ENCODE measurements at places on chromosomes 7 and 10.

- DNase-seq = peak; percentile 74
These were observed 56.2 kb upstream of the TM9SF3 start for GRCh38 chr10:96642973-96643372.

DNA sequence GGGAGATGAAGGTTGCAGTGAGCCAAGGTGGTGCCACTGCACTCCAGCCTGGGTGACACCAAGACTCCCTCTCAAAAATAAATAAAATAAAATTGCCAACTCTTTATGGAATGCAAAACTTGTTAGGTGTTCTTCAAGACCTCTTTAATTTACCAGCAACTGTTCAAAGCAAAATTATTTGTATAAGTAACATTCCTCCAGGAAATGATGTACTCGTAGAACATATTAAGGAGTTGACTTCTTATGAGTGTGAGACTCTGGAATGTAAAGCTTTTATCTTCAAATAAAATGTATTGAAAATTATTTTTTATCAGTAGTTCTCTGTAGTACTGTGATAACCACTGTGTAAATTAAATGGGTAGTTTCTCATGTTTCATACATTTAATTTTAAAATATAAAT lies 94.4 kb downstream of the CYP51A1 start:
- DNase-seq = no peak

GRCh38 chr10:63591600-63592379 lies 70.6 kb downstream of the REEP3 start:
- no peak for DNase-seq

- DNase-seq = no peak
These were observed 96.7 kb upstream of the LAMB4 start for GRCh38 chr7:108226816-108227299.

DNA sequence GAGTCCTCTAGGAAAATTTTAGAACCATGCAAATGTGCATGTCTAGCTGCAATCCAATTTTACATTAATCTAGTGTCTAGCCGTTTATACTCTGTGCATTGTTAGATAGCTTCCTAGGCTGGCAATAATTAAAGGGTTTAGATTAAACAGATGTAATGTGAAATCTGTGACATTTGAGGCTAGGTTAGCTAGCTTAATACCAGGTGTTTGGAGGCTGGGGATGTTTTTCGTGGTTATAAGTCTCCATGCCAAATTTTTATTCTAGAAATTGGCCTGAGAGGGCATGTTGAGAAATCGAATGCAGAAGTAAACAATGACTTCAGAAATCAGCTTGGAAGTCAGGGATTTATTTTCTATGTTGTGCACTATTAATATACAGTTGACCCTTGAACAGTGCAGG lies 94.2 kb downstream of the ST7 start:
- no peak for DNase-seq

DNA sequence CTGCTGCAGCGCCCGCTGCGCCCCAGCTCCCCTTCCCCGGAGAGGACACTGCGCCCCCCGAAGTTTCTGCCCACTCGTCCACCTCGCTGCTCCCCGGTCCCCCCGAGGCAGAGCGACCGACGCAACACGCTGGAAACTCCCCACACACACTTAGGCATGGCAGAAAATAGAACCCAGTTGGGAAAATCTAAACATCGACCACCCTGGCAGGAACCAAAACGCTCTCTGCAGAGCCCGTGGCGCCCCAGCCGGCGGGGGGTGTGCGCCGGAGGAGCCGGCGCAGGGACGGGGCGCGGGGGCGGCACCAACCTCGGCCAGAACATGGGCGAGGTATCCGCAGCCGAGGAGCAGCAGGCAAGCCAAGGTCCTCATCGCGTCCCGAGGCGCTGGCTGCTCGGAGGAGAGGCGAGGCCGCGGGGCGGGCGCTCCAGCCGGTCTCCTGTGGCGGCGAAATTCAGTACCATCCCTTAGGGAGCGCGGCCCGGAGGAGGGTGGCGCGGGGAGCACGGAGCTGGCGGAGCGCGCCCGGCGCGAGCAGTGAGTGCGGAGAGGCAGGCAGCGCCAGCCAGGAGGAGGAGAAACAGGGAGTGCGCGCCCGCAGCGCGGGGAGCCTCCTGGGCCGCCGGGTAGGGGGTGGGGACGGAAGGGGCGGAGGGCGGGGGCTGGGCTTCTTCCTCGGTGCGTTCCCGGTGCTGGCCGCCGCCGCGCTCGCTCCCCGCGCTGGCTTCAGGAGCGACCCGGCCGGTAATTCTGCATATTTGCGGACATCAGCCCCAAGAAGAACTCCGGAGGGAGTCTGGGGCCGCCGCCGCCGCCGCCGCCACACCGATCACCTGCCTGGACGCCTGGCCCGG lies 789 bp downstream of the PDGFA start:
- peak; percentile 63 for DNase-seq

DNA sequence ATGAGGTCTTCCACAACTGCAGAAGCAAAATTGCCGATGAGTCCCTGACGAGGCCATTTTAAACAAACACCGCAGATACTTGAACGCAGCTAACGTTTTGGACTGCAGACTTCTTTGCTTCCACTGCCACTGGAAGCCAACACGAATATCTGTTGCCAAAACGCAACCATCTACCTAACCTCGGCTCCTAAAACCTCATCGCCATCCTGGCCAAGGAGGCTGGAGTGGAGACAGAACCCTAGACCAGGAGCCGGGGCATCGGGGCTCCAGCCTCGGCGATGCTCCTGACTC lies 493 bp downstream of the WDR91 start:
- no peak for DNase-seq

DNA sequence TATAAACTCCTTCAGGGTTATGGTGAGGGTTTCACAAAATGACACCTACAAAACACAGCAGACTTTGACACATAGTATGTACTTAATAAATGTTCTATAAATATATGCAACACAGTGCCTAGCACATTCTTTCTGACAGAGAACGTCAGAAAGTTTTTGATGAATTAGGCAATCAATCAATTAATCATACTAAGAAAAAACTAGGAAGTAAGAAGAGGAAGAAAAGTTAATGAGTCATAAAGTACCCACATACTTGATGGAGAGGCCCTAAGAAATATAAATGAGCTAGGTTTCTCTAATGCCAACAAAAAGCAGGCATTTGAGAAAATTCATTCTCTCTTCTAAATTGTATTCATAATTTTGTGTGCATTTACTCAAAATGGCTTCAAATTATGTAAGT lies 192.7 kb upstream of the VWC2 start:
- DNase-seq = no peak

DNA sequence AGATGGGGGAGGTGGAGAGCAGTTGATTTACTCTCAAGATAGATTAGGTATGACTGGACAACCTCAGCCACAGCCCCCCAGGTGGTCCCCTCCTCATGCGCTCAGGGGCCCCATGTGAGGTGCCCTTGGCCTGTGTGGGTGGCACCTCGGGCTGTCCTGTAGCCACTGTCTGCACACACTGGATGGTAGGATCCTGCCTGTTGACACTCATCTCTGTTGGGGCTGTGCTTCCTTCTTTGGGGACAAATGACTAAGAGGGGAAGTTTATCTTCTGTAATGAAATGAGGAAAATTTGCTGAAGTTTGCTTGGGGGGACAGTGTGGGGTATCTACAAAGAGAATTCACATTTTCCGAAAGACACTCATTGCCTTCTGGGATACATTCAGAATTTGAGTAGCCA lies 53.6 kb upstream of the ANTXRL start:
- no peak for DNase-seq

DNA sequence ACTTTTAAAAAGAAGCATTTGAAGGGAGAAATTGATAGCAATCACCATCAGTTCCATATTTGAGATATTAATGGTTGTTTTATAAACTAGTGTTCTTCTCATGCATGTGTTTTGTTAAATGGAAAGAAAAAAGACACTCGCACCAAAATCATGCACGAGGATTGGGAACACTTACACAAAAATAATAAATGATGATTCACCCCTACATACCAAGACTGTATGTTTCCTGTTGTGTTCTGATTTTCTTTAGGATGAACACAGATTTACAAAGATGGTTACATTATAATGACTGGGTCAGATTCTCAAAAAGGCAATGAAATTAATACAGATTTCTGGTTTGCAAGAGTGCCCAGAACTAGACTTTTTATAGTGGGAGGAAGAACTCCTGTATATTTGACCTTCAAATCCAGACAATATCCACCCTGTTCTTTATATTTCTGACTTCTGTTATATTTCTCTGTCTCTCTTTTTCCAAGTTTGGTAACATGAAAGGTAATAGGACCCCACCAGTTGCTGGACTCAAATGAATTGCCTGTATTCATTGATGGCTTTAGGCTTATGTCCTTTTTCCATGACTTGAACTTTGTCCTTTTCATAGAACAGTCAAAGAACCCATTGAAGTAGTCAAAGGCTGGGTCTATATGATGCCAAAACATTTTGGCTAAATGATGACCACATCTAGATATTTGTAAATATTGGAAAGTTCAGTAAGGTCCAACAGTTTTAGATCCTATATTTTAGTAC lies 54.4 kb downstream of the SEMA3A start:
- no peak for DNase-seq

- DNase-seq = no peak
These were observed 376.9 kb upstream of the MGMT start for GRCh38 chr10:129090165-129090564.

GRCh38 chr10:20809631-20810030 lies 87.5 kb downstream of the NEBL start:
- DNase-seq = no peak

DNA sequence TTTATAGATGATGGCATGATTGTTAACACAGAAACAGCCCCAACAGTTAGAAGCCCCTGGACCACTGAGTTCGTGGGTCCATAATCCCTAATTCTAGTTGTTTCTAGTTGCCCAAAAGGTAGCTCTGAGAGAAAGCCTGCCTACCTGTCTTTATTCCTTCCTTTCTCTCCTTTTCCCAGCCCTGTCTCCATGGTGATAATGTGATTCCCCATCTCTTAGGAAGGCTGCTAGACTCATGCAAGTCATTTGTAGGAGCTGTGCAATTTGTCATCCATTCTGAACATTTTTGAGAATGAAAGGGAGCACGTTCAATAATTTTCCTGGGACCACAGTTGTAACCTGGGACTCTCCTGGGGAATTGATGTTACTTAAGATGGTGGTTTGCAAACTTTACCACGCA lies 183.4 kb downstream of the EMX2 start:
- DNase-seq = no peak

DNA sequence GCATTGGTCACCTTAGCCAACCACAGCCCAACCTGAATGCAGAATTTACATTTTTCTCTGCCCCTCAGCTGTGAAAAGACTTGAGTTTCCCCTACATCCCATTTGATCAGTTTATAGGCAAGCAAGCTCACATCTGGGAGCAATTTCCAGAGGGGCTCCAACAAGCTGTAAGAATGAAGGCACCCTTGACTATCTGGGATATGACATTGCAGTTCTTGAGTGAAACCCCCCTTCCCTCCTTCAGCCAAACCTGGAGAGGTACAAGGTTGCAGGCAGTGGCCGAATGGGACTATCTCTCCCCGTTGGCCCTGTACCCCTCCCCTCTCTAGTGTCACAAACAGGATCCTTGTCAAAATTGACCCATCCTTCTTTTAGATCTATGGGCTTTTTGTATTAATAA lies 30.5 kb downstream of the POLL start:
- DNase-seq = no peak

DNA sequence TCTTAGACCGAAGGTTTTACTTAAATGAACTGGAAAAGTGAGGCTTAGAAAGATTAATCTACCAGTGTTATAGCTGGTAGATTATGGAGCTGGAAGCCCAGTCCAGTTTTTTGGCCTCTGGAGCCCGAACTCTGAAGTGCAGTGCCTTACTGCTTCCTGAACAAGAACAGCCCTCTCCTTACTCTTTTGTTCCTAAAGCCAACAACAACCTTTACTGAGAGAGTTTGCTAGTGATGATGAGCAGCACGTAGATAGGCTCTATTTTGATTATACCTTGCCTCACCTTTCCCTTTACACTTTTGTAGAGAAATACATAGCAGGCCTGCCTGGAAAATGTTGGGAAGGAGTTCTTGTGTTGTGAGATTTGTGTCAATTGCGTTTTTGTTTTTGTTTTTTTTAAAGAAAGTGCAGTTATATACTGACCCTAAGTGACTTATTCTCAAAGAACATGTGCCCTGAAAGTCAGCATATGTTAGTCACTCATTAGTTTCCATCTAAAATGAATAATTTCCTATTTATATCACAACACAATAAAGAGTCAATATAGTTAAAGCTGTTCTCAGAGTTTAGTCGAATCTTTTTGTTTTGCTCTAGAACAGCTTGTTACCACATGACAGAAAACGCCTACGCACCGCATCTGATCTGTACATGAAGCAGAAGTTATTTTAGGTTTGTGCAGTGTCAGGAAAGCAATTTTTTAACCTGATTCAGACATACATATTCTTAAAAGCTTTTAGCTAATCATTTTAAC lies 33.0 kb downstream of the PLEKHA1 start:
- DNase-seq = no peak

DNA sequence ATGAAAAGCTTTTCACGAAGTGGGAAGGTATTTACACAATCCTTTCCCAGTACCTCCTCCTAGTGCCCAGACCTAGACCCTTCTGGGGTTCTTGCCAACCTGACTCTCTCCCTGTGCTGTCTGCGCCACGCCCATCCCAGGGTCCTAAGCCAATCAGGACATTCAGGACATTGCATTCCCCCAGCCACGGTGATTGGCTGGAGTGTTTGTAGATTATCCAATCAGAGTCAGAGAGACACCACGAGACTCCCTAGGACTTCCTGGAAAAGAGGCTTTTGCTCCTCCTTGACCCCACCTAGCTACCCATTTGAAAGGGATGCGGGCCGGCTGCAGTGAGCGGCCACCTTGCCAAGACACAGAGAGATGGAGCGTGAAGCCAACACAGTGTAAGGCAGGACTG lies 3.5 kb upstream of the GDF2 start:
- DNase-seq = peak; percentile 8

- DNase-seq = no peak
These were observed 94.2 kb upstream of the CXCL12 start for GRCh38 chr10:44478876-44479705.

DNA sequence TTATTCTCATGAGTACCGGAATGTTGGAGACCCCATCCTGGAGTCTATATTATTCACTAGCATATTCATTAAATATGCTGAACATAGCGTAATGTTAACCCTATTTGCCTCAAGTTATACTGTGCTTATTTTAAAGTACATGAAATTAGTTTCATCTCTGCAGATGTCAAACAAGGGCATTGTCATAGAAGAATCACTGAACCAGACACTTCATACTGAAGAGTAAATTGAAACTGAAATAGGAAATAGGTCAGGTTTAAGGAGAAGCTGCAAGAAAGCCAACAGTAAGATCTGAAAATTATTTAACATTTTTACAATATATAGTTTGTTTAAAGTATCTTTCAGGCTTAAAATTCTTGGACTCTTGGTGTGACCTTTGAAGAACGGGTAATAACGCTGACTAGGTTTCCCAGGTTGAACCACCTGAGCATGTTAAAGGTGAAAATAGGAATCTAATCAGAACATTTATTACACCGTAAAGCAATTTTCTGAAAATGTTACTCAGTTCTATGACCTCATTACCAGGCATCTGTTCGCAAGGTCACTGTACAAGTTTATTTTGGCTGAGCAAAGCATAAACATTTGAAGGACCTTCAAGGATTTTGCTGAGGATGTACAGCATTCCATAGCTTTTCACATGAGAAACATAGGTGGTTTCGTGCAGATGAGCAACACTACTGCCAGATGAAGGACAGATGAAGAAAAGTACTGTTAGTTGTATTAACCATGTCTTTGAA lies 82.7 kb downstream of the REEP3 start:
- DNase-seq = no peak
